ENCODE measurements at places on chromosomes 3 and 15.

DNA sequence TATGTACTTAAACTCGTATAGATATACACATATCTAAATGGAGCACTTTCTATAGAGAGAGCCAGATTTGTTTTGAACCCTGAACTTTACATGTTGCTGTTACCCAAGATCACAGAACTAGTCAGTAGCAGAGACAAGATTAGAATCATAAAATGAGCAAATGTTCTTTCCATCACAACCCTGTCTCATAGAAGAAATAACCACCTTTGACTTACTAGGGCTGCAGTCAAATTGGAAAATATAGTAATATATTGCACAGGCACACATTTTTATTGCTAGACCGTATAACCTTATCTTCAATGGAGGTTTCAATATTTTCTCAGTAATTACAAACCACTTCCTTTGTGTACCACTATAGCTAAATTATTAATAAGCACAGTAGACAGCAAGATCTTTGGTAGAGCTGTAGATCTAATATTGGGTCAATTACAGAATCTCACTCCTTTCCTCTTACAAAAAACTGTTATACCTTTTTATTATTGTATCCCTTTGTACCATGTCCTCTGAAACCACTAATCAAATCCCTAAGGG, 41.5 kb upstream of the TBL1XR1 start:
- DNase-seq = no peak

- no peak for DNase-seq
Observed at GRCh38 chr3:45120359-45121158, 25.6 kb downstream of the CDCP1 start.

- no peak for DNase-seq
Observed at GRCh38 chr15:90987561-90988141, 6.7 kb downstream of the PRC1 start.

DNA sequence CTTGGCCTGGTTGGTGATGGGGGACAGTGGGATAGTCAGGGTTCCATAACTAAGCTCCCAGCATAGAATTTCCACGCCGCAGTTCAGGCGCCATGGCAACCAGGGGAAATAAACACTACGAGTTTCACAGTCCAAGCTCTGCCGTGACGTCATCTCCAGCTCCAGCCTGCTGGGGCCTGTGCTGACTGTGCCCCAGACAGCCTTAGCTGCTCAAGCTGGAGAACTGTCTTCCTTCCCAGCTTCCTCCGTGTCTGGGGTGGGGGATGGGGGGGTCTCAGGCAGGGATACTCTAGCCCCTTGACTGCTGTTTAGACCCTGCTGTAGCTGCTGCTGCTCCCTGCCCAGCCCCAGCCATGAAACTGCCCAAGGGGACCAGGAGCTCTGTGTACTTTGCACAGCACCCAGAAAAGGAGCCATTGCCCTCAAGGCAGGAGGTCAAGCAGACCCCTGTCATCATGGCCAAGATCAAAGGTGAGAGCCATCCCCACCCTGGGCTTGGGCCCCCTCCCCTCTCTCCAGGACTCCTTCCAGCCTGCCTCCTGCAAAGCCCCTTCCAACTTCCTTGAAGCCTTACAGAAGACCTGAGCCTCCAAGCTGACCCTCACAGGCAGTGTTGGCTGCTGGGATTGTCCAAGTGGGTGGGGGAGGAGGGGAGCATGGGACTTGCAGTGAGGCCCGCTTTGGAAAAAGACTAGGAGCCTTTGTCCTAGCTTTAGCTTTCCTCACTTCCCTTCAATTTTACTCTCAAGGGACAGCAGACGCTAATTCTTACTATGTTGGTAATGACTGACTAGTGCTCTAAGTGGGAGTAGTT, 11.4 kb upstream of the CSPG4 start:
- DNase-seq = peak; percentile 72
